ENCODE measurements at places on chromosomes 1 and 21.
A peak's percentile ranks its signal among the peaks of the same experiment; 100 is the strongest.

DNA sequence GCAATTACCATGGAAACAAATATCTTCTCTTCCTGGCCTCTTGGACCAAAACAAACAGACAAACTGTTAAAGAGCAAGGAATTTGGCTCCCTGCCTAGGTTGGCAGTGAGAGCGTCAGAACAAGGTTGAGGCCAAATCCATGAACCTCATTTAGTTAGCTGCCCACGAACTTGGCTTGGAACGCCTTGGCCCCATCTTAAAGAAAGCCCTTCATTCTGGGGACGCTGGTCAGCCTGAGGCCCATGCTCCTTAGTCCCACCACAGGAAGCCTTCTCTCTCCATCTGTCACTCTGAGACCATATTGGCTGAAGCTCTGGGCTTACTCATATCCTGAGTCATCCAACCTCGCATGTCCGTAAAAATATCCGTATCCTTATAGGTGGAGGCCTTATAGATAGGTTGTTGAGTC is 62.4 kb upstream of the DIRAS3 start:
- DNase-seq: no peak

DNA sequence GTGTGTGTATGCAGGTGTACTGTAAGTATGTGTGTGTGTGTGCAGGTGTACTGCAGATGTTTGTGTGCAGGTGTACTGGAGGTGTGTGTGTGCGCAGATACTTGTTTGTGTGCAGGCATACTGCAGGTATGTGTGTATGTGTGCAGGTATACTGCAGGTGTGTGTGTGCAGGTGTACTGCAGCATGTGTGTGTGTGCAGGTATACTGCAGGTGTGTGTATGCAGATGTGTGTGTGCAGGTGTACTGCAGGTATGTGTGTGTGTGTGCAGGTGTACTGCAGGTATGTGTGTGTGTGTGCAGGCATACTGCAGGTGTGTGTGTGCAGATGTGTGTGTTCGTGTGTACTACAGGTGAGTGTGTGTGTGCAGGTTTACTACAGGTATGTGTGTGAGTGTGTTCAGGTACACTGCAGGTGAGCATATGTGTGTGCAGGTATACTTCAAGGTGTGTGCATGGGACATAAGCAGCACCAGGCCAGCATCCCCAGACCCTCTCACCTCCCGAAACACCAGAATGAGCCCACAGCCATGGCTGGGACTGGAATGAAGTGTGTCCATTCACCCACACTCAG is 97.5 kb downstream of the DMRTB1 start:
- DNase-seq: no peak

DNA sequence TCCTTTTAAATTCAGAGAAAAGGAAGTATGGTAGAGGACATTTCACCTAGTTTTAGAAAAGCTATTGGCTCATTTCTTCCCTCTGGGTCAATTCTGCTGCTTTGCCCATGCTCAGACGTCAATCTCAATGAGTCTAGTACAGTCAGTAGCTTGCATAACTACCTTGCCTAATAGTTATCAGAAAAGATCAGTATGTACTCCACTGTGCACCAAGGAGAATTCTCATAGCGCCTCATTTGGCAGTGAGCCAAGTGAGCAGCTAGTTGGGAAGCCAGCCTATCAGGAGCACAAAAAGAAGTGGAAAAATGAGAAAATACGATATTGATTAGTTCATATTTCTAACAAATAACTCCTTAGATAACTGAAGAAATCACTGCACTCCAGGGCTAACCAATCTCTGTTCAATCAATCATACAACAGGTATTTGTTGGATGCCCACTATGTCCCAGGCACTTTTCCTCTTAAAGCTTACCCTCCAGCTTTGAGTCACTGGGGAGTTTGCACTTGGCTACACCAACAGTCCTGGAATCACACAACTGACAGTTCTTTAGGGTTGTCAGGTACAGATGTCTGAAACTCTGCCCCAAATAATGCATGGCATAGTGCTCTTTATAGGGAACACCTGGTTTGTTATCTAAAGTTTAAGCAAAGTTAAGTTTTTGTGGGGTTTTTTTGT is 50.2 kb downstream of the PRDX6 start:
- no peak for DNase-seq

GRCh38 chr21:32735524-32735923 is 7.7 kb upstream of the SYNJ1 start:
- DNase-seq: no peak

GRCh38 chr1:61659061-61659460 is 65.9 kb downstream of the TM2D1 start:
- DNase-seq: no peak

DNA sequence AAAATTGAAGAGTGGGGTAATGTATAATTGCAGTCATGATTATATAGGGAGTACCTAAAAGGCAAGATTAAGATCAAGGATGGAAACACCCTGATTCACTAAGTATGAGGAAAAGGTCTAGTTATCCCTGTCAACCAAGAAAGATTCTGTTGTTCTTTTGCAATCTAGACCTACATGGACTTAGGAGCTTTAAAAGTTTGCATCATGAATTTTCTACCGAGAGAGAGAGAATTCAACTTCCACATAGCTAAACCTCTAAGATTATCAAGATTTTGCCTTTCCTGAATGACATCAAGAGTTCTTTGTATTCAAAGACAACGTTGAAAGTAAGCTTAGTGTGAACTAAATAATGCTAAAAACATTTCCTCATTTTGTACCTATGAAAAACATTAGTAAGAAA is 78.8 kb upstream of the RBM34 start:
- no peak for DNase-seq

DNA sequence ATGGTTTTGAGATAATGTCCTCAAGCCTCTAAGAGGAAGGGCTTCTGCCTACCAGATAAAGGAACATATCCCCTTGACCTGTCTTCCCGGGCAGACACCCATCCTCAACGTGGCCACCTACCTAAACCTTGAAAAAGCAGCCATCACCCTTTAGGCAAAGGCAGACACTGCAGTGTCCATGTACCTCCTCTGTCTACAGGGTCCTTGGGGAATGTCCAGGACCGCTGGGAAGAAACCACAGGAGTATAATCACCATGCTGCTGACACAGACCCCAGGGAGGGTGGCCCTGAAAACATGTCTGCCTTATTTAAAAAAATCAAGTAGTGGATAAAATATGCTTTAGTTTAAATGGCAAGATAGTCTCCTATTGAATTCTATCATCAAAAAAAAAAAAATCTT is 16.6 kb downstream of the BCAR3 start:
- DNase-seq: no peak

DNA sequence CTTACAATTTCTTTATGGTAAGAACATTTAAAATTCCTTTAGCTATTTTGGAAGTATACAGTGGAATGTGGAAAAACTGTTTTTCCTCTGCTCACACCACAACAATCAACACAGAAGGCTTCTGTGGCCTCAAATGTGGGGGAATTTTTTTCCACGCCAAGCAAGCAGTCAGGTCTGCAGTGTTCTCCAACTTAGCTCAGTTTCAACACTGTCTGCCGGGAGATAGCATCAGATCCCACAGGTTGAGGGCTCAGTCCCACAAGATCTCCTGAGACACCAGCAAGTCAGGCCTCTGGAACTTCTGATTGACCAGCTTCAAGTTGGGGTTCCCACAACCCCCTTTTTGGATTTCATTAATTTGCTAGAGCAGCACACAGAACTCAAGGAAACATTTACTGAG is 50.3 kb downstream of the PTBP2 start:
- DNase-seq: no peak

- no peak for DNase-seq
These were observed 81.4 kb downstream of the VAV3 start for GRCh38 chr1:107883562-107883961.

DNA sequence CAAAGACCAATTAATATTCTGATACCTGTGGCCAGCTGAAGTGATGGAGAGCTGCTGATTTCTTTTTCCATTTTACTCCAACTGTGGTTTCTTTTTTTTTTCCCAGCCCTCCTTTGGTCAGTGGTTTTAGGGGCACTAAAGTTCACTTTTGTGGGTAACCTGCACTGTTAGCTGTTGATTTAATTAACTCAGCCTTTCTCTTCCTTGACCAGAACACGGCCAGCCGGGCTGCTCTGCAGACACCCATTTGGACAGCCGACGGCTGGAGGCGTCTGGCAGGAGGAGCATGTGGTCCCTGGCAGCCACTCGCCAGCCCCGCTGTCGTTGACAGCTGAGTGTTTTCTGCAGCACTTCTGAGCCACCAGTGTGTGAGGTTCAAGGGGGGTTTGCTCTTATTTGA is 136.2 kb upstream of the RUNX3 start:
- no peak for DNase-seq

DNA sequence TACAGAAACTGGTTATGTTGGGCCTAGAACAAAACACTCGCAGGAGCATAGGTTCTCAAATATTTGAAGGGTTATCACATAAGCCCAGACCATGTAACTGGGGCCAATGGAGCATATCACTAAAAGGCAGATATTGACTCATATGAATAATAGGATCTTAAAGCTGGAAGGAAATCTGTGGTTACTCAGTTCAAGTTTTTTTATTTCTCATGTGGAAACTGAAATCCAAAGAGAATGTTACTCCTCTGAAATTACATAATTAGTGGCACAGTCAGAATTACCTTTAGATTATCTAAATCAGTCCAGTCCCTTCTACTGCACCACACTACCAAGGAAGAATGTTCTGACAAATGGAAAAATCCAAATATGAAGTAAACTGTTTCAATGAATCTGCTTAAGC is 12.0 kb downstream of the SLAMF8 start:
- DNase-seq: no peak

GRCh38 chr1:2381741-2382620 is 9.4 kb downstream of the MORN1 start:
- peak; percentile 66 for DNase-seq

- DNase-seq: no peak
These were observed 403.4 kb downstream of the MATN1 start for GRCh38 chr1:30319765-30320580.

DNA sequence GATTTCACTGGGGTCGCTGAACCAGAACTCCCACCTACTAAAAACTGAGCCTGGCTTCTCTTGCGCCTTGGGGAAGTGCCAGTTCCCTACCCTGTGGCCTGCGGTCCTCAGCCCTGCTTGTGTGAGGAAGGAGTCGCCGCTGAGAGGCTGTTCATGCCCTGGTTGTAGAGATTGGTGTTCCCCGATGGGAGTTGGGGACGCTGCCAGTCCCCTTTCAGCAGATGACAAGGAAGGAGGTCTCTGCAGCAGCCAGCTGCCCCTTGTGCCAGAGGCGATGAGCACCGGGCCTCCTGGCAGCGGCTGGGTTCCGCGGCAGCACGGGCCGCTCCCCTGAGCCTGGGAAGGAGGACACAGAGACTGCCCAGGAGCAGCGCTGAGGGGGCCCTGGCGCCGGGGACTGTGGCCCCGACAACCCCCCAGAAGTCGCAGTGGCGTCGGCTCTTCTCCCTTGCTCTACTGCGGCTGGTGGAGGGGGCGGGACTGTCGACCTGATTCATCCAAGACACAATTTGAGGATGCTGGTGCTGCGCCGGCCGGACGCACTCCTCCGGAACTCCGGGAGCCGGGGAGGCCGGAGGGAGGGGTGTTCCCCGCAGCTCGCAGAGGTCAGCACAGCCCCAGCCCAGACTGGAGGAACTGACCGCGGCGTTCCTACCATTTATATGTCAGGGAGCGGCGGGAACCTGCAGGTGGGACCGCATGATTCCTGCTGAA is 12.0 kb upstream of the ADORA3 start:
- DNase-seq: no peak

DNA sequence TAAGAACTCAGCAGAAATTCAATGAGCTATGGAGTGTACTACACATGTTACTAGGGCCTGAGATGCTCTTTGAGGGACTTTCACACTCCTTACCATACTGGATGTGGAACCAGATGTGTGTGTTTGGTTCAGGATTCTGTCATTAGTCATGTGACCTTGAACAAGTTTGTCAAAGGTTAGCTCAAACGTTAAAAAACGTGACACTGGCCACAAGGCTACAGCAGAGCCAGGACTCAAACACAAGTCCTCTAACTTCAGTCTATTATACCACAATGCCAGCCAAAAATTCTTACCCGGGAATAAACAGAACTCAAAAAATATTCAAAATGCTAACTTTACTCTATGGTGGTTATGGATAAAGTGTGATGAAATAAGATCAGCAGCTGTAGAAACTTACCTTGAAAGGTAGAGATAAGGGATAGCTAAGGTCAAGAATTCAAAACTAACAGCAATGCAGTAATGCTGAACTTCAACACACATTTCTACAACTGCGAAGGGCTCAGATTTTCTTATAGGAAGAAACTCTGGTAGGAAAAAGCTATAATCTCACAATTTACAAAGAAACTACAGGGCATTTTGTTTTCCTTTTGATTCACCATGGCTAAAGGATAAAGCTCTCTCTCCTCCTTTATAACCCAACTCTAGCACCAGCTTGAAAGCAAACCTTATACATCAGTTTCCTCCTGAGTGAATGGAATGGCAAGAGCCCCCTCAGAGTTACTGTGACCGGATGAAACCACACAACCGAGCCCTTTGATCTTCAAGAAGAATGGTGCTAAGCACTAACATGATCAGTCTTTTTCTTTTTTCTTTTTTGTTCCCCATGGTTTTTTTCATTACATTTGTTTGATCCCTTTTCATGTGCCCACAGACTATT is 233.9 kb downstream of the SLC45A1 start:
- DNase-seq: no peak

GRCh38 chr1:244802556-244803239 is 32.8 kb upstream of the COX20 start:
- no peak for DNase-seq

DNA sequence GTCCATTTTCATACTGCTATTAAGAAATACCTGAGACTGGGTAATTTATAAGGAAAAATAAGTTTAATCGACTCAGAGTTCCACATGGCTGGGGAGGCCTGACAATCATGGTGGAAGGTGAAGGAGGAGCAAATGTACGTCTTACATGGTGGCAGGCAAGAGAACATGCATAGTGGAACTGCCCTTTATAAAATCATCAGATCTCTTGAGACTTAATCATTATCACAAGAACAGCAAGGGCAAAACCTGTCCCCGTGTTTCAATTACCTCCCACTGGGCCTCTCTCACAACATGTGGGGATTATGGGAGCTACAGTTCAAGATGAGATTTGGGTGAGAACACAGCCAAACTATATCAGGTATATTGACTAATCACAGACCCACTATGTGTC is 370.2 kb upstream of the USP24 start:
- DNase-seq: no peak

GRCh38 chr21:21210552-21210951 is 212.3 kb downstream of the NCAM2 start:
- no peak for DNase-seq

- DNase-seq: no peak
These were observed 4.2 kb upstream of the TFF3 start for GRCh38 chr21:42319376-42319775.
